Motor neuron (in vitro differentiated cells): ENCODE measurements at places on chromosomes 7 and 10. TPM values are rescaled to one million over a fixed set of nuclear protein-coding genes. Genes with fewer than 3 reads are reported as not detected.

The OGA gene
- total RNA-seq = 133 and 135 TPM in 2 replicates

The SND1 gene
- total RNA-seq = 176 and 186 TPM in 2 replicates

- no peak for ATAC-seq
Observed at GRCh38 chr10:128043259-128044045, 82.8 kb downstream of the MKI67 start.

GRCh38 chr10:114783686-114784085, 37.9 kb upstream of the FHIP2A start:
- ATAC-seq = no peak
